ENCODE measurements at places on chromosomes 16 and 17. TPM values are rescaled to one million over a fixed set of nuclear protein-coding genes. Genes with fewer than 3 reads are reported as not detected.

FOXL1 gene
- not detected for total RNA-seq

KRT20 gene
- total RNA-seq, result not detected

GRCh38 chr16:67190448-67191399, 788 bp upstream of the EXOC3L1 start:
- H3K4me1 ChIP-seq, result peaks cover 25% of the 10 kb centered on the region
- H3K27ac ChIP-seq, result peak overlapping the region; percentile 88
- no peak overlapping the region for H3K4me3 ChIP-seq
- DNase-seq, result no peak
- H3K27me3 ChIP-seq, result peaks cover under 1% of the 10 kb centered on the region

DNA sequence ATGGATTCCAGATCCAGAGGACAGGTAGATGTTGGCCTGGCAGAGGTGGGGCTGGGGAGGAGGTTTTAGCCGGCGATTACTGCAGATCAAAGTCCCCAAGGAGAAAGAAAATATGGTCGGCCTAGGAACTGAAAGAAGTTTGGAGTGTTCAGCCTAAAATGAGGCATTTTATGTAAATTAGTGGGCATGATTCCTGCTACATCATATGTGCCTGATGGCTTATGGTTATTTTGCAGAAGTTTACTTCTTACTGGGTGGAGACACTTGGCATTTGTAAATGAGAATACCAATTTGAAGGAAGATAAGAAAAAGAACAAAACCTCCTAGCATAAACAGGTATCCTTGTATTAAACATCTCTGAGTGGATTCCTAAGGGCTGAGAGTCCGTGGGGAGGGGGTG, 149.3 kb downstream of the FOXL1 start:
- H3K27me3 ChIP-seq, result peaks cover 31% of the 10 kb centered on the region
- H3K36me3 ChIP-seq, result no peaks in the 10 kb centered on the region
- no peaks in the 10 kb centered on the region for H3K4me1 ChIP-seq
- DNase-seq, result no peak
- H3K27ac ChIP-seq, result no peak overlapping the region

DNA sequence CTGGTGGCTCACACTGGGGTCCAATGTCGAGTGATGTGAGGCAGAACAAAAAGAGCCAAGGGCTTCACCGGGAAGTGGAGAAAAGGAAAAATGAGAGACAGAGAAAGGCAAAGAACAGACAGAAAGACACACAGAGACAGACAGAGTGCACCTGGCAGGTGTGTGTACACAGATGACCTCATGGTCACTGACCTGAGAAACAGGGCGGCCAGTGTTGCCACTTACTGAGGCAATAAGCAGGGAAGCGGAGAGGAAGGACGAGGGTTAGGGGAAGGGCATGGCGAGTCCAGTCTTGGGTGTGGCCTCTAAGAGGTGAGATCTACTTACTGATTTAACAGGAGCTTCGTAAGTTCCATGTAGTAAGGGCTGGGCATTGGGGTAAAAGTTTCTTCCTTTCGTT, 7.5 kb downstream of the GINS2 start:
- no peak for DNase-seq
- no peak overlapping the region for H3K4me3 ChIP-seq
- H3K27ac ChIP-seq, result no peak overlapping the region
- peaks cover 37% of the 10 kb centered on the region for H3K36me3 ChIP-seq
- peaks cover 20% of the 10 kb centered on the region for H3K4me1 ChIP-seq
